ENCODE measurements at places on chromosomes 6 and 20.

DNA sequence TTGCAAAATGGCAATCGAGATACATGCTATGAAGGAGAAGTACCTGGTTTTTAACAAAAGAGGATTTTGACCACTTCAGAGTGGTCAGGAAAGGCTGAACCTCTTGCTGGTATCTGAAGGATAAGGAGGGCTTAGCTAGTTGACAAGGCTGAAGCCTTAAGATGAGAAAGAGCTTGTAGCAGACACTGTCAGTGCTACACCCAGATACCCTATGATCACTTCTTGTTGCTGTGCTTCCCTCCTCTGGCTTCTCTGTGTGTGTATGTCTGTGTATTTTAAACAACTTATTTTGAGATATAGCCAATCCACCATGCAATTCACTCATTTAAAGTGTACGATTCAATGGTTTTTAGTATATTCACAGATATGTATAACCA is 38.9 kb upstream of the TGM2 start:
- no peak for DNase-seq

DNA sequence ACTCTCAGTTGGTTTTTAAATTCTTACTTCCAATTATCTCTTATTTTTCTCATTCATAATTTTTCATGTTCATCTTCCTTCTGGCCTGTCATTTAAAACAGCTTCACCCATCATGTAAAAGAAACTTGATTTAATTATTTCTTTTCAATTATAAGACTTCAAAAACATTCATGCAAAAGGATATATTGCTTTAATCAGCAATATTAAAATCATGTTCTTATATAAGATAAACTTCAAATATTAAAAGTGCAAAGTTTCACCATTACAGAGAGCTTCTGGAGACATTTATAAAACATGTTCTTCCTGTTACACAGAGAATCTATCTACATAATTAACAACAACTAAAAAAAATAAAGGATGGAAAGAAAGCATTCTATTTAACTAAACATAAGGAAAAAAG is 396.7 kb upstream of the RUNX2 start:
- DNase-seq: no peak

GRCh38 chr20:63617092-63617875 is 9.6 kb downstream of the GMEB2 start:
- DNase-seq: no peak

DNA sequence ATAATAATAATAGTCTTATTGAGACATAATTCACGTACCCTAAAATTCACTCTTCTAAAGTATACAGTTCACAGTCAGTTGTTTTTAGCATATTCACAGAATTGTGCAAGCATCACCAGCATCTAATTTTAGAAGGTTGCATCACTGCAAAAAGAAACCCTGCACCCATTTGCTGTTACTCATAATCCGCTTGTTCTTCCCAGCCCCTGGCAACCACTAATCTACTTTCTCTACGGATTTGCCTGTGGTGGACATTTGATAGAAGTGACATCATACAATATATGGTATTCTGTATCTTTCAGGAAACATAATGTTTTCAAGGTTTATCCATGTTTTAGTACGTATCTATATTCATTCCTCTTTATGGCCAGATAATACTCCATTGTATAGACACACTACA is 41.5 kb upstream of the FAM184A start:
- DNase-seq: no peak

DNA sequence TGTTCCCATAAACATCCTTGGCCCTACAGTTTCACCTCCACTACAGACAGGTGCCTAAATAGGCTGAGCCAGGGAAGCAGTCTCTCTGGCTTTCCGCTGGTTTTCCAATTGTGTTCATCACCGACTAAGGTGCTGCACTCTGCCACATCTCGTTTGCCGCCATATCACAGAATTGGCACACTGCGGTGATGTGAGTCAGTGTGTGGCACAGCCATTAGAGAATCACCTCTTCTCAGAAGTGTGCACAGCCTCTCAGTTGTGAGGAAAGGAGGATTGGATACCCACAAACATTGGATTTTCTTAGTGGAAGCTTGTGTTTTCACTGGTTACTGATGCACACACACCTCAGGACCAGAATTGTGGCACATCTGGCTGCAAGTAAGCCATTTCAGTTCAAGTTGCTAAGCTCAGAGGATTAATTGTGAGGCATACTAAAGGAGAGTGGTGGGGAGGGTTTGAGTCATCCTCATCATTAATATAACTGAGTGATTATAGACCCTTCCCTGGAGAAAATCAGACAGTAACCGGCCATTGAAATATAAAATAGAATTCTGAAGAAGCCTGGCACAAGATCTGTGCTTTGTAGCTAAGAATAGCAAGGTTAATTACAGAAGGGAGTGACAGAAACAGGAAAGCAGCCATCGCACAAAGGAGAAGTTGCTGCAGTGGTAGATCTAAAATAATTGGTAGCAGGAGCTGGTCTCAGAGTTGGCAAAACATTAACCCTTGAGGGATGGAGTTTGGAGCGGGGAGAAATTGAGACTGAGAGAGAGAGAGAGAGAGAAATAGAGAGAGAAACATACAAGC is 506.9 kb downstream of the LMBRD1 start:
- DNase-seq: no peak
